ACHN (cell line): ENCODE measurements at places on chromosomes 16 and 17.

GRCh38 chr17:42421507-42422338, 1.3 kb downstream of the CAVIN1 start:
- DNase-seq: peak; percentile 75

DNA sequence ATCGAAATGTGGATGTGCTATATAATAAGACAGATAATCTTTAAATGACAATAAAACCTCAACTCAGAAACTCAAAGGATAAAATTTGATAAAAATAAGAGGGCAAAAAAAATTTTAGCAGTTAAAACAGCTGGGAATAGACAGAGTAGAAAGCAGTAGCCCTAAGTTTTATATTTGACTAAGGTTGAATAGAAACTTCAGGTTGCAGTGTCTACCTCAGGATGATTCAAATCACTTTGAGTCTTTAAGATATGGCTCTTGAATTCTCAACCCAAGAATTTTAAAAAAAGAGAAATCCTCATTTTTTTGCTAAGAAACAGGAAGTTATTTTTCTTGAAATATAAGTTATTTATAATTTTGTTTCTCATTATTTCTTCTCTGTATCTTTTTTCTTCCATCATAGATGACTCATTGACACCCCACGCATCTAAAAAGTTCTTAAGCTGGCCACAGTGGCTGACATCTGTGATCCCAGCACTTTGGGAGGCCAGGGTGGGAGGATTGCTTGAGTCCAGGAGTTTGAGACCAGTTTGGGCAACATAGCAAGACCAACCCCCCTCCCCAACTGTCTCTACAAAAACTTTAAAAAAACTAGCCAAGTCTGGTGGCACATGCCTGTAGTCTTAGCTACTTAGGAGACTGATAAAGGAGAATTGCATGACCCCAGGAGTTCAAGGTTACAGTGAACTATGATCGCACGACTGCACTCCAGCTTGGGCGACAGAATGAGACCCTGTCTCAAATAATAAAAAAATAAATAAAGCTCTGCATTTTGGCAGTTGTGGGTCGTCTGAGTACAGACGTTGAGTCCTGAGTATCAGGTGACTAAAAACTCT, 23.9 kb downstream of the NFAT5 start:
- DNase-seq: no peak

GRCh38 chr17:70157151-70157550, 12.2 kb upstream of the KCNJ2 start:
- no peak for DNase-seq

- no peak for DNase-seq
These were observed 83.4 kb downstream of the COX10 start for GRCh38 chr17:14152721-14153120.

DNA sequence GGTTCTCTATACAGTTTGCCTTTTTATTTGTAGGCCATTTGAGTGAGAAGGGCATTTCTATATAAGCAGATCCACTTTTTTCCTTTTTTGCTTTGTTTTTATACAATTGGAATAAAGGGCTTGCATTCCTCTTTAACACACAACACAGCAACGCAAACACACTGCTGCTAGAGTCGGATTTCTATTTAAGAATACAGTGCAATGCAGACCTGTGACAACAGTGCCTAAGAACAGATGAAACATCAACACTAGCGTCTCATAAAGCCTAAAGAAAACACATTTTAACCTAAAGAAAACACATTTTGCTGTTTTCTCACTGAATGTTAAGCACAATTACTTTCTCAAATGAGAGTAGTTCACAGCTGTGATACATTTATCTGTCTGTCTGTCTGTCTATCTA, 1141.1 kb downstream of the CDH11 start:
- DNase-seq: no peak

DNA sequence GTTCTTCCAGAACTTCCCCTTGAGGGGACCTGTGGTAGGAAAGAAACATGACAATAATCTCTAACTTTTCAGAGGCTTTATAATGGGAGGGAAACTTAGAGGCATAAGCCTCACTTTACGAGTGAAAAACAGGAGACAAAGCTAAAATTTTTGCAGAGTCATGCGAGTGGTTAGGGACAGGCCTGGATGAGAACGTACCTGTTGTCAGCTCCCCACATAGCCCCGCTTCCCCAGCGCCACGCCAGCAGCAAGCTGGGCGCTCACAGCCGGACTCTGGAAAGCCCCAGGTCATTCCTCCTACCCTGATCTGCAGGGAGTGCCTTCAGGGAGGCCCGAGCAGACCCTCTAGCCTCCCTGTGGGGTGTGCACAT, 53.6 kb downstream of the LDHD start:
- no peak for DNase-seq

DNA sequence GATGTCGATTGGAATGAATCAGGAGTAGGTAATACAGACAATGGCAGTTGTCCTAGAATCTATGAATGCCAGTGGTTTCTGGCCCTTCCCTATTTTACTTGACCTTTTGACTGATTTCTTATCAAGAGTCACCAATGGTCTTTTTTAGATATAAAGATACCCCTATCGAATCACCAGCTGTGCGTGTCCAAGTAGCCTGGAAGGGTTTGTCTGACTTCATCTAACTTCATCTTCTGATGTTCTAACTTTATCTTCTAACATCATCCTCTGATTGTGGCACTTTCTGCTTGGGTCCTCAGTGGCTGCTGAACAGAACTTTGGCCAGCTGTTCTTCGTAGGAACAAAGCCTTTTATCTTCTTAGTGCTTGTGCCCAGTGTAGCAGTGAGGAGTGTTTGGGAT, 129.7 kb downstream of the MSI2 start:
- no peak for DNase-seq

DNA sequence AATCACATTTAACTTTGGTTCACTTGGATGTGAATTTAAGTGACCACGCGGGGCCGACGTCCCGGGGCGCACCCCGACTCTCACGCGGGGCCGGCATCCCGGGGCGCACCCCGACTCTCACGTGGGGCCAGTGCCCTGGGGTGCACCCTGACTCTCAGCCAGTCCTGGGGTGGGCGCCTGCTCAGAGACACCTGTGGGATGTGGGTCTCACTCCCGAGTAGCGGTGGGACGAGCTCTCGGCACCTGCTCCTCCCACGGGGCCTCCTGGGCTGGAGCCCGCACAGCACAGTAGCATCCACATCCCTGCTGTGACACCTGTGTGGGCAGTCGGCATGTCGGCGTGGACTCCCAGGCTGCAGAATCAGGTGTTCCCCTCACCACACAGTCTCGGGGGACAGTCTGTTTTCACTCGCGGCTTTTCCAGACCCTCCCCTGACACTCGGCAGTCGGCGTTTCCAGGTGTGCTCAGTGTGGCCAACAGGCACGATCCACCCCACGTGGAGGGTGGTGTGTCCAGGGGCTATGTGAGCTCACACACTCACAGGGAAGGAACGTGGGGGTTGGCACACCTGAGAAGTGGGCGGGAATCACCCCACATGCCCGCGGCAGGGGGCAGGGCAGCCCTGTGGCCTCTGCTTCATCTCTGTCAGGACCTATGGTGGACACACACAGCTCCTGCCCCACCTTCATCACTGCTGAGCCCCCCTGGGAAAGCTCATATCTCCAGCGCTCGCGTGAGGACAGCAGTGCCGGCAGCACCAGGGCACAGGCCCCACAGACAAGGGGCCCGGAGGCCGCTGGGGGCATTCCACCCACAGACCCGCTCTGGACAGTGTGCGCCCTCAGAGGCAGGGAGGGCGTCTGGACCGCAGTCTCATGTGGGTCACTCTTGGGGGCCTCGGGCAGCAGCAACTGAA, 51.8 kb downstream of the LMF1 start:
- no peak for DNase-seq

GRCh38 chr16:3808308-3809063, 72.0 kb downstream of the CREBBP start:
- no peak for DNase-seq

DNA sequence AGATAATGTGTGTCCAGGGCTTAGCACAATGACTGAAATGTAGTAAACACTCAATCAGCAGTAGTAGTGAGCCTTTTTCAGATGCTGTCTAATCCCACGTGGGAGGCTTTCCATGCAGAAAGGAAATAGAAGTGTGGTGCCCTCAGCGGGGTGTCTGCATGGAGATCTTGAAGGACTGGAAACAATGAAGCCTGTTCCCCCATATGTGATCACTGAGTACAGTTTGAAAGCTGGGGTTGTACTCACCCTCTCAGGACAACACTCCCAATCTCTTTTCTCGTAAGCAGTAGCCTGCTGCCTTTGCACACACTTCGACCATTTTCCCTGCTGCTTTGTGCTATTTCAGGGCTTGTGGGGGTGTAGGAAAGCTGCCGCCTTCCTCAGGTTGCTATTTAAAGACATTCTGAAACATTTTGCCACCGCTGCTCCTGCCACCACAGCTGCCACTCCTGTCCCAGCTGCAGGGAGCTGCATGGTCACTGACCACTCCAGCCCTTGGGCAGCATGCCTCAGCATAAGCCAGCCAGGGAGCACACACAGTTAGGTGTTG, 40.6 kb upstream of the HAS3 start:
- no peak for DNase-seq

DNA sequence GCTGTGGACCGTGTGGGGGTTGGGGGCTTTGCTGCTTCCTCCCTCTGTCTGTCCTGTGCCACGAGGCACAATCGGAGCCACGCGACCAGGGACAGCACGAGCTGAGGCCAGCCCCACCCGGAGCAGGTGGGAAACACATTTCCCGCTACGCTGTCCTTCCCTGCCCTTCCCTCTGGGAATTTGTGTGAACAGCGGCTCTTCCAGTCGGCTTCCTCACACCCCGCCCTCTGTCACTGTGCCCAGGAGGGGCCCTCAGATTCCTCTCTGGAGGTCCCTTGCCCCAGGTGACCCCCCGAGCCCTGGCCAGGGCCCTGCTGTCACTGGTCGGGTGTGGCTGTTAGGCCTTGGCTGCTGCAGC, 19.6 kb downstream of the SPIRE2 start:
- no peak for DNase-seq

GRCh38 chr16:3467921-3468320, 24.4 kb downstream of the NAA60 start:
- DNase-seq: peak; percentile 20

GRCh38 chr17:63173903-63174302, 207.9 kb downstream of the TANC2 start:
- DNase-seq: no peak

DNA sequence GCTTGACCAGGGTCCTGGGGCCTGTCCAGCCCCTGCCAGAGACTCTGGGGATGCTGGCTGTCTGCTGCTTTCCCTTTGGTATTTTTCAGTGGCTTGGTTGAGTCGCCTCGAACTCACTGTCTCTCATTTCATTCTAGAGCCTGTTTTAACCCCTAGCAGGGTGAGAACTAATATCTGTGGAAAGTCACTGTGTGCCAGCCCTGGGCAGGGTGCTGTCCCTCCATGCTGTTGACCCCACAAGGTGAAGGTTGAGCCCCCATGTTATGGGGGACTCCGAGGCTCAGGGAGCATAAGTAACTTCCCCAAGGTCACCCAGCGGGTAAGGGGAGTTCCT, 33.0 kb downstream of the DCAKD start:
- DNase-seq: no peak

DNA sequence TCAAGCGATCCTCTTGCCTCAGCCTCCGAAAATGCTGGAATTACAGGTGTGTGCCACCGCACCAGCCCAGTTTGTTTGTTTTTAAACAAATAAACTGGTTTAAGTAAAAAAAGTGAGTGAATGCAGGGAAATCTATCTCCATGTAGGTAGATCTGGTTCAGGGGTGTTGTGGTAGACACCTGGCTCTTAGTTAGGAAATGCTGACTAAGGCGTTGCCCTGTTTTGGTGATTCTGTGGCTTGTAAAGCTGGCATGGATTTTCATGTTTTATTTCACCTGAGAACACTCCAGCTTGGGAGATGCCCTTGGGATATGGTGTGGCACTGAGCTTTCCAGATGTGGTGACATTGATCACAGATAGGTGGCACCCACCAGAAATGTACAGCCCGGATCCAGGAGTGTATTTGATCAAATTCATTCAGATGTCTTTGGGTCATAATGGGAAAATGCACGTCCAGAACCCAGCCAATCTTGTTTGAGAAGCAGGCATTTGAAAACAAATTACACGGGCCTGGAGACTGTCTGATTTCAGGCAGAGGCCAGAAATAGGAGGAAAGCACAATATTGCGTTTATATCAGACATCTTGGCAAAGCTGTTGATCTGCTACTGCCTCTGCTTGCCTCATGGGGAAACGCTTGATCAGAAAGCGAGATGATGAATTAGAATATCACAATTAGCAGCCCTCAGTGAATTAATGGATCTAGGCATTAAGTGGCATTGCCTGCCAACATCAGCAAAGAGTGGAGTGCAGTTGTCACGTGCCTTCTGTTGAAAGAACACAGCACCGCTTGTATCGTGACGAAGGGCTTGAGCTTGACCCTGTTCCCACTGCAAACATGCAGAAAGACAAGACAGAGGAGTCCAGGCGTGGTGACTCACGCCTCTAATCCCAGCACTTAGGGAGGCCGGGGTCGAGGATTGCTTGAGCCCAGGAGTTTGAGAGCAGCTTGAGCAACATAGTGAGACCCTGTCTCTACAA, 7.3 kb upstream of the IL34 start:
- no peak for DNase-seq

DNA sequence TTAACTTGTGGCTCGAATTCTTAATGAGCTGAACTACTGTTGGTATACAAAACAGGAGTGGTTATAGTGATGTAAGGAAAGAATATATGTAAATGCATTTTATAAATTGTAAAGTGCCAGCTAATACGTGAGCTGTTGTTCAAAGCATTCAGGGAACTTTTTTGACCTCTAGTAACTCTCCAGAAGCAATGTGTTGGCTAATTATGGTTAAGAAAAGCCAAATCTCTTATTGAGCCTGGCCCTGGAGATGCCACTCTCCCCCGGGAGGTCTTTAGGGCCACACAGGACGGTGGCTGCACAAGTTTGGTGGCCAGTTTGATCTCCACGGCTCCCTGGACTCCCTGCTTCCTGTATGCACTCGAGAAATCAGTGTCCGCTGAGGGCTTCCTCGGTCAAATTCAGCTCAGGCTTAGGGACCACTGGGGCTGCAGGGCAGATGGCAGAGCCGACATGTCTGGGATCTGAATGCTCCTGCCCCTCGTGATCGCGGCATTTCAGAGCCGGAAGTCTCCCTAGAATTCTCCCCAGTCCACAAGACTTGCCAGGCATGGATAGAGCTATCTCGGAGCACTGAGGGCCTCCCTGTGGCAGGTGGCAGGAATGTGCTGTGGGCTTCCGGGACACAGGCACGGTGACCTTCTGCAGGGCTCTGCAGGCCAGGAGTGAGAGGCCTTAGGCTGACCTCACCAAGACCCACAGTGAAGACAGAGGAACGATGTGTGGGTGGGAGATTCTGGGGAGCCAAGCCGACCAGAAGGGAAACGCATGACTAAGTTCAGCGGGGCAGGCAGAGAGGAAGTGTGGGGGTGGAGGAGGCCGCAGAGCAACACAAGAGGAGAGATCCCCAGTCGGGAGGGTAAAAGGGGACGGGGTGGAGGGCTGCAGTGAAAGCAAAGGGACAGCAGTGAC, 18.6 kb upstream of the PITPNM3 start:
- DNase-seq: no peak

GRCh38 chr17:10069301-10069700, 129.1 kb downstream of the GAS7 start:
- no peak for DNase-seq

GRCh38 chr16:88700636-88701482, 5.3 kb downstream of the RNF166 start:
- DNase-seq: no peak

DNA sequence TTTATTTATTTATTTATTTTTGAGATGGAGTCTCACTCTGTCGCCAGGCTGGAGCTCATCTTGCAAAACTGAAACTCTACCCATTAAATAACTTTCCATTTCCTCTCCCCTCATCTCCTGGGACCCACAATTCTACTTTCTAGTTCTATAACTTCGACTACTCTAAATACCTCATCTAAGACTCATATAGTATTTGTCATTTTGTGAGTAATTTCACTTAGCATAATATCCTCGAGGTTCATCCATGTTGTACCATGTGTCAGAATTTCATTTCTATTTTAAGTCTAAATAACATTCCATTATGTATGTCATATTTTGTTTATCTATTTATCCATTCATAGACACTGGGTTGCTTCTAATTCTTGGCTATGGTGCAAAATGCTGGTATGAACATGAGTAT, 5.1 kb upstream of the NT5M start:
- no peak for DNase-seq
